Motor neuron (in vitro differentiated cells): ENCODE measurements at places on chromosomes 11 and 22. TPM values are rescaled to one million over a fixed set of nuclear protein-coding genes. Genes with fewer than 3 reads are reported as not detected.

GRCh38 chr11:35214792-35215193, 75.8 kb downstream of the CD44 start:
- peak; percentile 91 for ATAC-seq

- peak; percentile 51 for ATAC-seq
These were observed 92.8 kb upstream of the OR9G4 start for GRCh38 chr11:56841210-56841810.

Gene CST6
- not detected in 2 replicates for total RNA-seq

DNA sequence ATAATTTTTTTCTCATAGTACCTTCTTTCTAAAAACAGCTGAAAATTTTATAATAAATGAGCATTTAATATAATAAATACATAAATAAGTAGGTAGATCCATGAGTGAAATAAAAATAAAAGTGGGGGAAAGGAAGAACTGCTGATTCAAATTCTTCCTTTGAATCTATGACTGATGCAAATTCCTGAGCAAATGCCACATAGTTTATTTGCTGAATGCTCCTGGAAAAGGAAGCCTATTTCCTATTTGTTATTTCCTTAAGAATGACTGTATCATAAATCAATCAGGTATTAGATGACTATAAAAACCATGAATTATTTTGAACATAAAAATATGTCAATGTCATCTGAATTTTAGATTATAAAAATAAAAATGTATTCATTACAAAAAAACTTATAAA, 16.6 kb downstream of the BTBD10 start:
- ATAC-seq, result no peak

DNA sequence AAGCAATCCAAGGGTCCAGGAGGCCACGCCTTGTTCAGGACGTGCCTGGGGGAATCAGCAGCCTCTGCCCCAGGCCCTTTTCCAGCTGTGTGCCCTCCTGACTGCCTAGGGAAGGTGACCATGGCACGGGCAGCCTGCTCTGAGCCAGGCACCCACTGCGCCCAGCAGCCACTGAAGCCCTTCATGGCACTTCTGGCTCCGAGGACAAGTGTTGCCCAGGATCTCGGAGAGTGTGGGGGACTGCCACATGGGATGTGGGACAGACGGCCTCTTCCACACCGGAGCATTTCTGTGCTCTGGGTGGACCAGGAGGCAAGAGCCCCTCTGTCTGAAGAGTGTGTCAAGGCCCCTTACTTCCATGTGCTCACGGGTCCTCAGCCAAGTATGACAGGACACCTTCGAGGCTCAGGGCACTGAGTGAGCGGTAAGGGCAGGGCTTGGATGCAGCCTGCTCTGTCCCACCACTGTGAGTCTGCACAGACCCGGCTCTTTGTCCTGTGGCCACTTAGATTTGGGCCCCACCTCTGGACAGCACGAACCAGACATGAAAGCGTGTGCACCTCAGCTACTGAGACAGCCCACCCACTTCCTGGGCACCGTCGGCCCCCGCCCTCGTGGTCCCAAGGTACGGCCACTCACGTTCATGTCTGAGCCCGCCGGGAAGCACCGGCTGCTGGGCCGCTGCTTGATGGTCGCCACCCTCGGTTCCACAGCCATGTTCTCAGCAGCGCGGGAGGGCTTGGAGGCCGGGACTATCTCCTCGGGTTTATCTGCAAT, 93.6 kb downstream of the CTTN start:
- no peak for ATAC-seq

Gene ETS1
- 0.26 and 0.32 TPM in 2 replicates for total RNA-seq

Gene BTG4
- not detected in 2 replicates for total RNA-seq

Gene OR8D4
- total RNA-seq, result 0.10 and 0.22 TPM in 2 replicates

DNA sequence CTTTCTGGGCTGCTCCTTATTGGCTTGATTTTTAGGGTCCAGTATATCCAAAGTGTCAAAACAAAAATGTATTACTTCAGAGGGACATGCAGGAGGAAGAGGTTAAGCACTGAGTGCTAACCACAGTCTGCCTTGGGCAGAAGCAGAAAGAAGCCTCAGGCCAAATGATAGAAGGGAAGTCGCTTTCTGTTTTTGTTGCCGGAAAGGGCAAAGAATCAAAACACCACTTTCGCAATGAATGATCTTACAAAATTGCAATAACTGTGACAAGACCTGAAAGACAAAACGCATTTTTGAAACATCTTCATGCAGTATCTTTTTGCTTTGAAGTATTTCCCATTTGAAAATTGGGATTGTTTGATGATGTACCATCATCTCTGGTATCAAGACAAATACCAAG, 70.1 kb upstream of the PICALM start:
- no peak for ATAC-seq

Gene ESAM
- total RNA-seq, result 9.3 and 9.7 TPM in 2 replicates

Gene OR51S1
- 0.13 TPM in 1 of 2 replicates, not detected in the other for total RNA-seq
